ENCODE measurements at places on chromosomes 5 and 9.

DNA sequence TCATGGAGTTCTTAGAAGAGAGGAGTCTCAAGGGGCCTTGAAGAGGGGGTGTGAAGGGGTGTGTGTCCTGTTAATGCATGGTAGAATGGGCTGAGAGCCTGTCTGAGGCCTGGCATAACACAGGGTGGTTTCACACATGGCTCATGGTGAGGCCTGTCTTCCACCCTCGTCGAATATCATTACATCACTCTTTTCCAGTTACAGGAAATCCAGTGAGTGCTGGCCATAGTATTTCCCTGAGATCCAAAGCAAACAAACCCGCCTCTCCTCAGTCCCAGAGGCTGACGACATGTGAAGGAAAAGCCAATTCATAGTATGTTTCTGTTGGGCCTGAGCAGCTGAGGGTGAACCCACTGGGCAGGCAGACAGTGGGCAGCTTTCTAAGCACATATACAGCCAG lies 159.4 kb upstream of the NR3C1 start:
- DNase-seq, result no peak

DNA sequence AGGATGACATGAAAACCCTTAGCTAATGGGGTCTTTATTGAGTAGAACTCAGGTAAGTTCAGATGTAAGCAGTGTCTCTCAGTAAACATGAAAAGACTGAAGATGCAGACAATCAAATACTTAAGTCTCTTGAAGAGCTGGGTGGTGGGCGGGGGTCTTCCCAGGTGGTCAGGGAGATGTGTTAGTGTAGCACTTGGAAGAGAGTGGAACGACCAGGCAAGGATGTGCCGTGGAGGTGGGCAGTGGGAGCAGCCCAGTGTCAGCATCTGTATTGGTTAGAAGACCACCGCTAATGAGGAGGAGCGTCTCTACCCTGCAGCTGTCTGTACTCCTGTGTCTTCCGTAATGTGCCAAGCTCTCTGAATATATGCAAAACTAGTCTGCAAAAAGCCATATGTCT lies 4.4 kb downstream of the S1PR3 start:
- no peak for DNase-seq

DNA sequence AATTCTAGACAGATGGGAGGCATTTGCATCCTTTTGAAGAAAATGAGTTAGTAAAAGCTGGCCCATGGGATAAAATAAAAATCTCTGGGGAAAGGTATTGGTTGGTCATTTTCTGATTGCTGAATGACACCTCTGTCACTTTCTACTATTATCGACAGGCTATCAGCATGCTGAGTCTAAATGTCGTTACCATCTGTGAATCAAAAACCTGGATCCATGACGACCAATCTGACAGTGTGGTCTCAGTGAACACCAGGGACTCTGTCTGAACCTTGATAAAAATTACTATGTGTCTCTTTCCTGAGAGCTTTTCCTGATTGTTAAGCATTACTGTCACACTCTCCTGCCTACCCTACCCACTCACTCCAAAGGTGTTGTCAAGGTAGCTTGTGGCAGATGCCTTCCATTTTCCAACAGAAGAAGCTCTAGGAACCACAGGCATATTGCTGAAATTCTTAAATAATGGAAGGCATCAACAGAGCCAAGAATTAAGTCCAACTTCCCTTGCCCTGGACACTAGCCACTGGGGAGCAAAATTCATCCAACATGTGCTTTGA lies 12.6 kb upstream of the ASTN2 start:
- no peak for DNase-seq

- no peak for DNase-seq
Observed at GRCh38 chr5:125913200-125913599, 510.0 kb upstream of the GRAMD2B start.

GRCh38 chr5:167230414-167230813 lies 1061.0 kb upstream of the WWC1 start:
- no peak for DNase-seq

DNA sequence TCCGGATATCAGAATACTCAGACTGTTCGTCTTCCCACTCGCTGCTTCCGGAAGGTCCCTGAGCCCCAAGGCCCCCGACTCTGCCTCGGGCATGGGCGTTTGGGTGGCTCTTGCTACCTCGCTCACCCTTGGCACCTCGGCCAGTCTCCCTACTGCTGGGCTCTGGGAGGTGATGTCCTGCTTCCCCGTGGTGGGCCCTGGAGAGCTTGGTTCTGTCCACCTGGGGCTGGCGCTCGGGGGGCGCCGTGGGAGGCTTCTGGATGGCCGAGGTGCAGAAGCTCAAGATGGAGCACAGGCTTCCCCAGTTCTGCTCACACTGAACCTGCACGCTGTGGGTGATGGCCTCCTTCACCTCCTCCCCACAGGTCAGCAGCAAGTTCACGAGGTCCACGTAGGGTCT lies 10.4 kb downstream of the STC2 start:
- no peak for DNase-seq

- no peak for DNase-seq
Observed at GRCh38 chr5:10118150-10118549, 131.5 kb downstream of the ATPSCKMT start.

DNA sequence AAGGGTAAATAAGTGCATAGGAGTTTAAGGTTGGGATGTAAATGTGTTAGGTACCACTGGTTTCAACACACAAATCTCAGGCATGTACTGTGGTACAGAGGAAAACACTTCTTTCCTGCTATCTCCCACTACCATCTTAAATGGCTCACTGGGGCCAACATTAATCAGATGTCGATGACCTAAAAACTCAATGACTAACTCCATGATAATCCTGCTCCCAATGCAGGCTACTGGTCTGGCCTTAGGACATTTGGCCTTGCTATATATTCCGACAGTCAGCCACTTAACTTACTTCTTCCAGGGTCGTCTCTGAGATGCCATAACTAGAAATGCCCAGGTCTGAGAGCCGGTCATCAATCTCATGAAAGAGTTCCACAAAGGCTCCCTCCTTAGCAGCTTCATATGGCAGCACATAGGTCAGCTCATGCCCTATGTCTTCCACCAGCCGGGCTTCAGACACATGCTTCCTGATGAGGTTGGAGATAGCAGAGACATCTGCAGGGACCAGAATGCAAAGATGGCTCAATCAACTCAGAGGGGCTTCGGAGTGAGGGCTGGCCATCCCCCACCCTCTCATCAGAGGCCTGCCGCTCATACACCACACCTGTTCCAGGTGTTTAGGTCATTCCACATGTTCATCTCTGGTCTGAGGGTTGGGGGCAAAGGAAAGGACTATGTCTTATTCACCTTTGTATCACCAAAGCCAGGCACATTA lies 52.1 kb downstream of the NIPSNAP3B start:
- no peak for DNase-seq

GRCh38 chr9:16500386-16500785 lies 370.1 kb downstream of the BNC2 start:
- DNase-seq, result no peak

GRCh38 chr5:15463231-15463980 lies 36.6 kb upstream of the FBXL7 start:
- DNase-seq, result no peak

DNA sequence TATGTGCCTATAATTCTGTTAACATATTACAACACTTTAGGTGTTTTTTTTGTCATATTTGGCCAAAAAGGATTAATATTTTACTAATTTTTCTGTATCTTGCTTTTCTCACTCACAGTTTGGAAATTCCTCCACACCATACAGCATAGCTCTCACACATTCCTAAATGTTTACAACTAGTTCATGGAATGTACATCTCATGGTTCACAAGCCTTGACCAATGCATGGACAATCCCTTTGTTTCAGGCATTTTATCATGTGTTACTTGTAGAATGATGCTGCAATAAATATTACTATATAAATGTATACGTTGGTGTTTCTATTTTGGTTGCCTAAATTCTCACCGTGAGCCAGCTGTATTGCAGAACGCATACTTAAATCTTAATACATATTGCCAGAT lies 80.5 kb upstream of the SPATA31C2 start:
- DNase-seq, result no peak

DNA sequence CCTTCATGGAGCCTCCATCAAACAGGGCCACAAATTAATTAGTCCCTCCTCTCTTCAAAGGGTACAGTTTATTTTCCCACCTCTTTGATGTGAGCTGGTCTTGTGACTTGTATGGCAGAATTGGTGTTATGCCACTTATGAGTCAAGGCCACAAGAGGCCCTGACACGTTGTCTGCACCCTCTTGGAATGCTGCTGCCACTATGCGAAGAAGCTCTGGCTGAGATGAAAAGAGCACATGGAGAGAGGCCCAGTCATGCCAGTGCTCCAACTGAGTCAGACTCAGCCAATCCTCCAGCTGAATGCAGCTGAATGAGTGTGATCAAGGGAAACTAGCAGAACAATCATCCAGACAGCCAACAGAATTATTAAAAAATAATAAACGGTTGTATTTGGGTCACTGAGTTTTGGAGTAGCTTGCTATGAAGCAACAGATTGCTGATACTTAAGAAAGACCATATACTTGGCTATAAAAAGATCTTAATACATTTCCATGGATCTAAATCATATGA lies 128.3 kb downstream of the MARCHF11 start:
- no peak for DNase-seq

DNA sequence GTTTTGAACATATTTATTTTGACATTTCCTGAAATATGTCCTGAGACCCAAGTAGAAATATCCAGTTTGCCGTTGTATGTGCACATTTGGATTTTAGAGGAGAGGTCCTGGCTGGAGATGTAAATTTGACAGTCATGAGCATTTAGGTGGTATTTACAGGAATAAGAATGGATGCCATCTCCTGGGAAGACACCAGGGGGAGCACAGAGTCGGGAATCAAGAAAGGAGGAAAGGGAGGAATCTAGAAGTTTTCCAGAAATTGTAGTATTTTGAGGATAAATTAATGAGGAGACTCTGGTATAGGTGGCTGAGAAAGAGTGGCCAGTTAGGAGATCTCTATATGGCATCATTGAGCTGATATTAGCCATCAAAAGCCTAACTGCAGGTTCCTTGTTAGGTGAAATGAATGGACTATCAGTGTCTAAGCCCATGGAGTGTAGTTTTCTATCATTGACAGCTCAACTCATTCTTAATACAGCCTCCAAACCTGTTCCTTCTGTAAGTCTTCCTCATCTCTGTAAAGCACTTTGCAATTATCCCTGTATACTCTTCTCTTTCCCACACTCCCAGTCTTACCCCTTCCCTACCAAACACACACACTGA lies 7.2 kb downstream of the GAPT start:
- peak; percentile 59 for DNase-seq

- DNase-seq, result no peak
Observed at GRCh38 chr5:36607838-36608783, 1.7 kb downstream of the SLC1A3 start.

GRCh38 chr5:93349613-93350012 lies 231.4 kb downstream of the NR2F1-AS1 start:
- no peak for DNase-seq

- DNase-seq, result no peak
Observed at GRCh38 chr5:54087436-54087835, 222.9 kb downstream of the ARL15 start.

GRCh38 chr9:108083160-108083750 lies 593.7 kb upstream of the KLF4 start:
- no peak for DNase-seq

GRCh38 chr5:143554918-143555477 lies 151.5 kb upstream of the NR3C1 start:
- no peak for DNase-seq

GRCh38 chr5:55665065-55665464 lies 47.1 kb downstream of the SLC38A9 start:
- no peak for DNase-seq

DNA sequence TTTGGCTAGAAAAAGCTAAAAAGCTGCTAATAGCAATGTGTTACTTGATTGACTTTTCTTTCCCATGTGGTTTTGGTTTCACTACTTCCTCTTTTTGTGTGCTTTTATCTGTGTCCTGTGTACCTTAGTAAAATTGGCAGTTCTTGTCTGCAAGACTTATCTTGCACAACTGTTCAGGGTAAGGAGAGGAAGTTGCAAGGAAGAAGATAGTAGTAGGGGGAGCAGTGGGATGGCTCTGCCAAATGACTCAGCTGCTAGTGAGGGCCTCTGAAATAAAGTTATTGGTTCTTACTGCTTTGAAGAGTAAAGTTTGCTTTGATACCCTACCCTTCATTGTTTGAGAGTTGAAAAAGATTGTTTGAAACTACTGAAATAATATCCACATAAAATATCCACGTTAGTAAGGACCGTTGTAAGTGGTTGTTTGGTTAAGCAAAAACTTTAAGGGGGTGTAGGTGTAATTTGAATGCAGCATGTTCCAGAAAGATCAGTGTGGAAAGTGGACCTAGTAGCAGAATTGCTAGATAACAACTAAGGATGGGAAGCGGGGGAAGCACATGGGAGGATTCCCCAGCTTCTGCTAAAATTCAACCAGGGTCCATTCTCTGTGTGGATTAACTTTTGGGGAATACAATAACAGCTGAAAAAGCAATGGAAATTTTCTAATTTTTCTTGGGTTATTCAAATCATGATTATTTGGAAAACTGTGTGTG lies 123.5 kb downstream of the SCAMP1 start:
- DNase-seq, result peak; percentile 65

GRCh38 chr5:103217101-103217500 lies 41.5 kb upstream of the MACIR start:
- no peak for DNase-seq

- DNase-seq, result no peak
Observed at GRCh38 chr5:125394661-125395280, 648.3 kb upstream of the ZNF608 start.

GRCh38 chr5:171614971-171615653 lies 170.5 kb upstream of the SMIM23 start:
- no peak for DNase-seq

GRCh38 chr5:147554261-147554817 lies 44.5 kb upstream of the DPYSL3 start:
- peak; percentile 42 for DNase-seq

- DNase-seq, result no peak
Observed at GRCh38 chr9:116059466-116059865, 94.1 kb upstream of the PAPPA start.

GRCh38 chr5:76363352-76364225 lies 39.5 kb upstream of the IQGAP2 start:
- no peak for DNase-seq

DNA sequence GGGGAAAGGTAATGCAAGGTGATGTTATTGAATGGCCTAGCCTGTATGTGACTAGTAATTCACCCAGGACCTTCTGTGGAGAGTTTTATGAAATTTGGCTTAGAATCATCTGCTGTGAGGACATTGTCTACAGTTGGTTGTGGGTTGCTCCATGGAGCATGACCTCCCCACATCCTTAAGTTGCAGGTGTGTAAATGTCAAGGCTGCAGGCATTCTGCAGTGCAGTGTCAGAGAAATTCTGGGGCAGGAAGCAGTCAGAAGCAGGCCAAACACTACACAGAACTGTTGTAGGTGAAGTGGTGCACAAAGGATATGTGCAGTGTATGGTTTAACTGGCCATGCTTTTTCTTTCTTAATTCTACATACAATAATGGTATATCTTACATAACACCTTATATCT lies 588.3 kb downstream of the EBF1 start:
- DNase-seq, result no peak

- no peak for DNase-seq
Observed at GRCh38 chr9:132242621-132243155, 80.8 kb downstream of the NTNG2 start.

GRCh38 chr9:129745200-129745599 lies 7.6 kb downstream of the PTGES start:
- no peak for DNase-seq

Data from Ammon's horn (tissue), 1 donor.